Activated T-cell treated with anti-CD3 and anti-CD28 coated beads, Interleukin-2, amount 50 U/mL, for 72 hours (primary cell): ENCODE measurements at places on chromosomes 1 and 21. TPM values are rescaled to one million over a fixed set of nuclear protein-coding genes. Genes with fewer than 3 reads are reported as not detected.

DNA sequence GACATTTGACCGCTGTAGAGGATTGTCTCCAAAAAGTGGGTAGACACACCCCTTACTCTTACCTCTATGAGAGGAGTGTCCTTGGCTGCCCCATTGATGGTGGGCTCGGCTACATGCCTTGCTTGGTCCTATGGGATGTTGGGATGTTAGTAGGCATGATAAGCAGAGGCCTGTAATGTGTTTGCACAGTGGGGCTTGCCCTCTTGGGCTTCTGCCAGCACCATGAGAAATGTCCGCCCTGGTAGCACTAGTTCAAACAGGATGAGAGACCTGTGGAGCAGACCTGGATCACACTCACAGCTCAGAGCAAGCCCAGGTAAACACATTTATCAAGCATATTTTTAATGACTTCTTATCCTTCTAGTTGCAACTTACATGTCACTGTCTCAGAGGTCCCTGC lies 54.2 kb downstream of the SH3GLB1 start:
- no peak for DNase-seq
- H3K27ac ChIP-seq: no peak overlapping the region
- no peaks in the 10 kb centered on the region for H3K36me3 ChIP-seq
- peaks cover 5% of the 10 kb centered on the region for H3K4me1 ChIP-seq
- no peak overlapping the region for H3K4me3 ChIP-seq

GRCh38 chr1:180116964-180117763 lies 37.5 kb upstream of the QSOX1 start:
- H3K27ac ChIP-seq: no peak overlapping the region
- peaks cover 2% of the 10 kb centered on the region for H3K36me3 ChIP-seq
- no peaks in the 10 kb centered on the region for H3K27me3 ChIP-seq
- H3K4me3 ChIP-seq: no peak overlapping the region

GRCh38 chr1:143699115-143699514 lies 272.7 kb downstream of the FAM72C start:
- H3K4me3 ChIP-seq: peak overlapping the region; percentile 74
- no peak overlapping the region for H3K27ac ChIP-seq
- H3K4me1 ChIP-seq: no peaks in the 10 kb centered on the region
- DNase-seq: no peak

GRCh38 chr1:154809436-154810413 lies 60.4 kb downstream of the KCNN3 start:
- no peak overlapping the region for H3K27ac ChIP-seq
- H3K27me3 ChIP-seq: peaks cover 18% of the 10 kb centered on the region
- no peaks in the 10 kb centered on the region for H3K36me3 ChIP-seq

GRCh38 chr1:77316006-77316405 lies 34.2 kb downstream of the AK5 start:
- no peaks in the 10 kb centered on the region for H3K27me3 ChIP-seq
- no peak overlapping the region for H3K4me3 ChIP-seq
- no peak for DNase-seq
- peaks cover 29% of the 10 kb centered on the region for H3K4me1 ChIP-seq
- H3K27ac ChIP-seq: no peak overlapping the region

Gene ZNF683
- 0.25 TPM for total RNA-seq
